ENCODE measurements at places on chromosomes 13 and 19.

DNA sequence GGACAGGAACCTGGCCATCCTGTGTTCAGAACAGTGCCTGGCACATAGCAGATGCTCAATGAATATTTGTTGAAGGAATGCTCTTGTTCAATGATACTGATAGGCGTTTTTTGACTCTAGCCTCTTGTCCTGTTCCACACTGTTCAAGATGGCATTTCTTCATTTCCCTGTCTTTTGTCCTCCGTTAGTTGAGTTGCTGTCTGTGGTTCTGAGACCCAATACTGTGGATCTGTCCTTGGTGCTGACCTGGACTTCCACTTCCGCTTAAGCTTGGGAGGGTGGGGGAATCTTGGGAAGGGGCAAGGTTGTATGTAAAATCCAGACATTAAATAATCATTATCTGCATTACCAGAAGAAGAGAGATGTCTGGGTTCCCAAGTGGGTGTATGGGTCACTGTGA is 8.3 kb upstream of the KCNN4 start:
- no peak for DNase-seq

- DNase-seq, result no peak
These were observed 6.9 kb downstream of the ZNF490 start for GRCh38 chr19:12603714-12604113.

- no peak for DNase-seq
These were observed 3.4 kb upstream of the SIGLEC9 start for GRCh38 chr19:51121257-51121656.

- no peak for DNase-seq
These were observed 53.5 kb upstream of the TSC22D1 start for GRCh38 chr13:44629465-44630183.

- DNase-seq, result no peak
These were observed 330.2 kb downstream of the KLF12 start for GRCh38 chr13:73803997-73804396.

- no peak for DNase-seq
These were observed 545.3 kb downstream of the RFC3 start for GRCh38 chr13:34363266-34363665.

GRCh38 chr19:8396185-8396562 is 6.0 kb downstream of the RAB11B start:
- DNase-seq, result no peak

GRCh38 chr13:72763411-72763810 is 18.3 kb downstream of the DIS3 start:
- no peak for DNase-seq

DNA sequence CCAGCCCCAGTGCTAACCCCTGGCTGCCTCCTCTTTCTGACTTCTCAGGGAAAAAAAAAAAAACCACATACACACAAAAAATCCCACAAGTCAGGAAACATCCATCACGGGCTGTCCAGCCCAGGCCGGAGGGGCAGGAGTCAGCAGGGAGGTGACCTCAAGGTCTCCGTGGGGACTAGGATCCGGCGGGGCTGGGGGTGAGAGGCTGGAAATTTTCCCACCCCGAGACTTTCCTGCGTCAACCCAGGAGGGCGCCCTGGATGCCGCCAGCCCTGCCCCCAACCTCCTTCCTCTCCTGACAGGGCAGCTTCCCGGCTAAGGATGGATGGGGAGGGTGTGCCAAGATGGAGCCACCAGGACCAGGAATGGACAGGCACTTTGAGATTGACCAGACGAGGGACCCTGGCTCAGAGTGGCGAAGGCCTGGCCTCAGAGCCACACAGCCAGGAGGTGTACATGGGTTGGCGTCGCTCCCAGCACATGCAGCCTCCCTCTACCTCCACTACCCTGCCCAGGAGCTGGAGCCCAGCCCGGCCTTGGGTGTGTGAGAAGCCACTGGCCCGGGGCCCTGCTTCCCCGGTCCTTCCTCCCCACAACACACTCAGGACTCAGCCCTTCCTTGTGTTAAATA is 33.3 kb downstream of the BLOC1S3 start:
- no peak for DNase-seq

- DNase-seq, result no peak
These were observed 522 bp upstream of the ATP12A start for GRCh38 chr13:24679686-24680085.

DNA sequence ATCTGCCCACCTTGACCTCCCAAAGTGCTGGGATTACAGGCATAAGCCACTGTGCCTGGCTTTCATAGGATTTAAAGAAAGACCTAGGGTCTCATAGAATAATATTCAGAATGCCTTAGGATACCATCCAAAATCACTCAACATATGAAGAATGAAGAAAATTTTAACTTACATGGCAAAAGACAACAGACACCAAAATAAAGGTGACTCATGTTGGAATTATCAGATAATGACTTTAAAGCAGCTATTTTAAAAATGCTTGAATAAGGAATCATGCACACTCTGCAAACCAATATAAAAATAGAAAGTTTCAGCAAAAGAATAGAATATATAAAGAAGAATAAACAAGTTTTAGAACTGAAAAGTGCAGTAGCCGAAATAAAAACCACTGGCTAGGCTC is 29.3 kb downstream of the ZNF566 start:
- DNase-seq, result no peak

- DNase-seq, result no peak
These were observed 5.0 kb downstream of the TLE5 start for GRCh38 chr19:3057275-3057714.

DNA sequence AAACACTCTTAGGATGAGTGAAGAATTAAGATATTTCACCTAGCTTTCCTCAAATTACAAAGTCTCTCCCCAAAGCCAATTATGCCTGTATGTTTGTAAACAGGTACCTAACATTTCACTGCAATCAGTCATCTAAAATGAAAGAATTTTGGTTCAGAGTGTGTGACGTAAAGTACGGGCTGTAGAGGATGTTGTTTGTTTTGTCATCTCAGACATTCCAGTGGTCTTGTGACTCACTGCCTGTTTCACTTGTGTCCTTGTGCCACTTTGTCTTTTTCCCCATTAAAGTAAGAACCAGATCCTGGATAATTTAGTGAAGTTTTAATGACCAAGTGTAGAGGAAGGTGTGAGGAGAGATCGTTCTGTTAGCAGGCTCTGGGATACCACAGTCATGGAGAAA is 28.6 kb upstream of the EID2 start:
- no peak for DNase-seq

DNA sequence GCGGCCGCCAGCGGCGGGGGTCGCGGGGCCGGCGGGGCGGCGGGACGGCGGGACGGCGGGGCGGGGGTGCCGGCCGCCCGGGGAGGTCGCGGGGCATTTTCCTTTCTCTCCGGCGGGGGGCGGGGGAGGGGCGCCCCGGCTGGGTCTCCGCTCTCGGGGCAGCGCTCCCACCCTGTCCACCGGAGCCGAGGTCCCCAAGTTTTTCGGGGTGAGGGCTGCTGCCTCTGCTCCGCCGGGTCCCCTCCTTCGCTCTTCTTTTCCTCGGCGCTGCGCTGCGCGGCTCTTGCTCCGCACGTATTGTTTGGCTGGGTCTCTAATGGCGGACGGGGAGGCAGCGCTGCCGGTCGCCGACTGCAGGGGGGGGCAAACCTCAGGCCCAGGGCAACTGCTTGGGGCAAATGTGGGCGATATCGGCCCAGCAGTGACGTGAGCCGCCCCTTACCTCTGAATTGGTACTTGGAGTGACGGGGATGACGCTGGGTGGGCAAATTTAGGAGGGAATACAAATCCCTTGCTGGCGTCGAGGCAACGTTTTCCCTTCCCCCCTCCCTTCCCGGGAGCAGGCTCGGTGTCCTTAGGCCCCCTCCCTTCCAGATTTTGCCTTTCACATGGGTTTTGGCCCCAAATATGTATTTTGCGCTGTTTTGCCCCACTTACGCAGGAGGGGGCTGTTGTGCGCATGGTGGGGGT is 759 bp downstream of the ZMYM2 start:
- DNase-seq, result no peak

DNA sequence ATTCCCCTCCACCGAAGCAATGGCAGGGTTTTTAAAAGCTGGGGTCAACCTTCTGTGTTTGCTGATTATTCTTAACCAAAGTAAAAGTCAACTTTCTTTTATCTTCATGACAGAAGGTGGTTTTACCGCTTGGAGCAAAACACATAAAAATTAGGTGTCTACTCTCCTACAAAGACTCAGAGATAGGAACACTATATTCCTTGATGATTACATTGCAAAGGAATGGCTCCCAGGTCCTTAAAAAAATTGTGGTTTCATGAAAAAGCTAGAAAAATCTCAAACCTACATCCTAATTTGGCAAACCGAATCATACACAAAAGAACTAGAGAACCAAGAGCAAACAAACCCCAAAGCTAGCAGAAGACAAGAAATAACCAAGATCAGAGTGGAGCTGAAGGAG is 760.4 kb upstream of the PCDH20 start:
- no peak for DNase-seq

DNA sequence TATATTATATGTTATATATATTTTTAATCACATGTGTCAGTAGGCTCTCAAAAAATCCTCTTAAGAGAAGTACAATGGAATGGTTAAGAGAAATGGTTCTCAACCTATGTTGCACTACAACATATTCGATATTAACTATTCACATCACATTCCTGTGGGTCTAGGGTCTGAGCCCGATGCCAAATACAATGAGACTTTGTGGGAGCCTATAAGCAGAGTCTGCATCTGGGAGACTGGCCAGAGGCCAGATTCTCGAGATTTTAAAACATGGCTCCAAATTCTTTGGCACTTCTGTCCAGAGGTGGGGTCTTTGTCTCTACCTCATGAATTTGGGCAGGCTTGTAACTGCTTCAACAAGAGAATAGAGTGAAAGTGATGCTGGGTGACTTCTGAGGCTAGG is 79.4 kb upstream of the NBEA start:
- DNase-seq, result no peak

DNA sequence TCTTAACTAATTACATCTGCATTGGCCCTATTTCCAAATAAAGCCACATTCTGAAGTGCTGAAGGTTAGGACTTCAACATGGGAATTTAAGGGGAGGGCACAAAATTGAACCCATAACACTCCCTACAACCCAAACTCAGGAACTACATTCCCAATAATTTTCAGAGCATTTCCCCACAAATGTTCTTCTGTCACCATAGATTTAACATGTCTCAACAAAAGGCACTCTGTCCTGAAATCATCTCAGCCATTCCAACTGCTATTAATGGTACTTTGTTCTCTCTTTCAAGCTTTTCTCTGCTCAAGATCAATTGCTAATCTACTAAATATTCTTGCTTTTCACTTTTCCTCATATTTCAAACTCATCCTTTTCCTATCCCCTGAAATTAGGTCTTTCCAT is 74.0 kb upstream of the SOX1 start:
- DNase-seq, result no peak

- DNase-seq, result no peak
These were observed 72.1 kb upstream of the ZNF43 start for GRCh38 chr19:21908066-21908465.

DNA sequence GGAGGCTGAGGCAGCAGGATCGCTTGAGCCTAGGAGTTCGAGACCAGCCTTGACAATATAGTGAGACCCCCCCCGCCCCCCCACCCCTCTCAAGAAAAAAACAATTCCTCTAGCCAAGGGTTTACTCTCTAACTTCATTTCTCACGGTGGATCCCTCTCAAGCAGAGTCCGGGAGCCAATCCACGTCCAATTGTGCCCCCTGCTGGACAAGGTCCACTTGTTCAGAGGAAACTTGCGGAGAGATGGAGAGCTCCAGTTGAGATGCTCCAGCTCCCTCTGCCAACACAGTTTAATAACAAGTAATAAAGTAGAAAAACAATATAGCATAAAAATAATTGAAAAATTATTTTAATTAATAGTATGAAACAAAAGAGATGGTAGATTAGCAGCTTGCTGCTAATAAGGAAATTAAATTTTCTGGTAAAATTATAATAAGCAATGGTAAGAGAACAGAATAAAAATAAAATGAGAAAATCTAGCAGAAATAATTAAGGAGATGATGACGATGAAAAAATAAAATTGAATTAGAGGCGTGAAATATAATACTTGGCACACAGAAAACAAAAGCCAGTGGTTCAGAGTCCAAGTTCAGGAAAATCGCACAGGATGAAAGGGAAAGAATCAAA is 14.5 kb upstream of the SIGLEC14 start:
- no peak for DNase-seq

- no peak for DNase-seq
These were observed 41.3 kb upstream of the INTS6 start for GRCh38 chr13:51494156-51494555.

DNA sequence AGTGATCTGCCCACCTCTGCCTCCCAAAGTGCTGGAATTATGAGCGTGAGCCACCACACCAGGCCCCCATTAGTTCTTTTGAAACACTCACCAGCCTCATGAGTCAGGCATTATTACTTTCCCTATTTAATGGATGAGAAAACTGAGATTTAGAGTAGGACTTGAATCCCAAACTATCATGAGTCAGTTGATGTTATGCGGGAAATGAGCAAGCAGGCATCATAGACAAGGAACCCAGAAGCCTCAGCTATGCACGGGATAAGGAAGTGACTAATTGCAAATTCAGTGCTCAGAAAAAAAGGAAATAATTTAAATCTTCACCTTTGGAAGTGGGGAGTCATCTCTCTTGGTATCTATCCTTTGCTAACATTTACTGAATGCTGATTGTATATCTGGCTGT is 217.5 kb downstream of the ABCC4 start:
- DNase-seq, result no peak

- no peak for DNase-seq
These were observed 8.9 kb downstream of the FPR1 start for GRCh38 chr19:51742789-51743188.

GRCh38 chr13:98979012-98979660 is 1.3 kb upstream of the DOCK9 start:
- no peak for DNase-seq

GRCh38 chr19:48637449-48637947 is 319 bp upstream of the DBP start:
- DNase-seq, result peak; percentile 100

DNA sequence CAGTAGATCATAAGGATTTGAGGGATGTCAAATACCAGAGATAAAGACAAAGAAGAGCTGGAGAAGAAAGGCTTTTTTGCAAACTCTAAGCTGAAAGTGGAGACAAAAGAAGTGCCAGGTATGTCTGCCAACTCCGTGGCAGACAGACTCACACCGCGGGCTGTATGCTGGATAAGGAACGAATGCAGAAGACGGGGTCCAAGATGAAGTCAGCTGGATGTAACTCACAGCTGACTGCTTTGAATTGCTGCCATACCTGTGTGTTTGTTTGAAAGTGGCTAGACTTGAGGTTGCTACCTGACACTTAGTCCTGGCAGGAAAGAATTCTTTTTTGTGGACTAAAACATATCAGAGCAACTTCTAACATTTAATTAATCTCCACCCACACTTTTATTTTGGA is 398.8 kb downstream of the DLEU7 start:
- no peak for DNase-seq

Measured in cortex of kidney (tissue), 1 donor.